ENCODE measurements at places on chromosomes 4 and X. TPM values are rescaled to one million over a fixed set of nuclear protein-coding genes. Genes with fewer than 3 reads are reported as not detected.
A peak's percentile ranks its signal among the peaks of the same experiment; 100 is the strongest.

GRCh38 chr4:26821677-26822503 is 38.8 kb upstream of the STIM2 start:
- DNase-seq: no peak

DNA sequence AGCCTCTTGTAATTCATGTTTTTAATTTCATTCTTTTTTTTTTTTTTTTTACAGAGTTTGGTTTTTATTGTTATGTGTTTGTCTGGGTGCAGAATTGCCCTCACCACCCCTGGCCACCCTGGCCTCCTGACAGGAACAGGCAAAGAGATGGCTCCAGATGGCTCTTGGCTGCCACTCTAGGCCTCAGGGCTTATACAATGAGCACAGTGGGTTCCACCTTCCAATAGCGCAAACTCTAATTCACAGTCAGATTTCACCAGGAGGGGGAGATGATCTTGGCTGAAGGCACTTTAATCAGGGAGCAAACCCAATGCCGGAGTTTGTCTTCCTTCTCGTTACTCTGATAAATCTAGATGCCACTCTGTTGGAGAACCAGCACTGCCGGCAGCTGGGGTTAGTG is 24.8 kb downstream of the CPE start:
- no peak for DNase-seq

DNA sequence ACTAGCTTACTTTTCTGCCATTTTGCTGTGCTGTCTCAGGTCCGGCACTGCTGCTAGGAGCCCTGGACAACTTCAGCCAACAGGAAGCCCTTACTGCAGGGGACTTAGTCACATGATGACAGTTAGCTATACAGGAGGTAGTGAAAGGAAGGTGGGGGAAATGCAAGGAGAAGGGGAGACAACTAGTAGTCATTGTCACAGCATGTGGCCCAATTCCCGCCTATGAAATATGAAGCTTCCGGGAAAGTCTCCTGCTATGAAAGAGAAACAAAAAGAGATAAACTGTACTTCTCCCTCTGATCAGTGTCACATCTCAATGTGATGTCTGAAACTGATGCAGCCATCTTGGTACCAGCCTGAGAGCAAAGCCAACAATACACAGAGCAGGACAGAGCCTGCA is 71.6 kb downstream of the AMELX start:
- no peak for DNase-seq

GRCh38 chrX:150919401-150919800 is 20.9 kb upstream of the CD99L2 start:
- DNase-seq: no peak

DNA sequence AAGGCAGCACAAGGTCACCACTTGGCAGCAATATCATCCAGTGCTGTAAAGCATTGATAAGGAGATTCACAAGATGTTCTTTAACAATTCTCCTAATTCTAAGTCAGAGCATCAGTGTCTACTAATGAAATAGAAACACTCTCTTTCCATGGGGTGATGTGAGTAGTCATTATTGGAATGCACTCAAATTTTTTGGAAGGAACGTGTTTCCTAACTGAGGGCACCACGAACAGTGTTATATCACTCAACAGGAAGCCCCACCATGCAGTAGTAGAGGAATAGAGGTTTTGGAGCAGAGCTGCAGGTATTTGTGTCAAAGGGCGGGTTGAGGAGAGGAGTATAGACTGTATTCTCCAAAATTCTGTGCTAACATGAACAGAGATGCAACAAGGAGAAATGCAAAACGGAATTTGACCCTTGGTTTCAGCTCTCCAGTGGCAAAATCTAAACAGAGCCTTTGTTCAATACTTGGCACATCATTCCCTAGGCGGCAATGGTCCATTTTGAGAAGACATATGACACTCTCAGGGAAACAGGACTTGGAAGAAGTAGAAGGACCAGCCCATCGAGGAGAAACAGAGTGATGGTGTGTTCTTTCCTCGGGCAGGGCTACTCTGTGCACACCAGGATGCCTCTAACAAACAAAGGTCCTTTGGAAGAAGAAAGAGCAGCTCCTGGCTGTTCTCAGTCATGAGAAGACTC is 98.9 kb downstream of the CPEB2 start:
- DNase-seq: no peak

DNA sequence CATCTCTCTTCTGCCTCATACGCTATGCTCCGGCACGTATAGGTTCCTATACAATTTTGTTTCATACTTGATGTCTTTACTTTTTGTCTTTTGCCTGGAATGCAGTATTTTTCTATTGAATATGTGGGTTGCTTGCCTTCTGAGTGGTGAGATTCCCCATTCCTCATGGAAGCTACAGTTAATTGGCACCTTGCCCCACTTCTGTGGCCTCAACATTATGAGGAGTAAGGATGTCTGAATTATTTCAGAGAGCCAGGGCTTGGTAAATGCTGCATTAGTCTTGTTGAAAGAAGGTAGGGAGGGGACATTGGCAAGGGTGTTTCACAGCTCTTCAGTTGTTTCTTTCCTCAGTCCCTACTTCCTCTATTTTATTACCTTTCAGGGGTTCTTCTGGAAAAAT is 23.0 kb downstream of the CDKL5 start:
- no peak for DNase-seq

GRCh38 chr4:10093801-10094552 is 22.6 kb downstream of the WDR1 start:
- DNase-seq: peak; percentile 57

DNA sequence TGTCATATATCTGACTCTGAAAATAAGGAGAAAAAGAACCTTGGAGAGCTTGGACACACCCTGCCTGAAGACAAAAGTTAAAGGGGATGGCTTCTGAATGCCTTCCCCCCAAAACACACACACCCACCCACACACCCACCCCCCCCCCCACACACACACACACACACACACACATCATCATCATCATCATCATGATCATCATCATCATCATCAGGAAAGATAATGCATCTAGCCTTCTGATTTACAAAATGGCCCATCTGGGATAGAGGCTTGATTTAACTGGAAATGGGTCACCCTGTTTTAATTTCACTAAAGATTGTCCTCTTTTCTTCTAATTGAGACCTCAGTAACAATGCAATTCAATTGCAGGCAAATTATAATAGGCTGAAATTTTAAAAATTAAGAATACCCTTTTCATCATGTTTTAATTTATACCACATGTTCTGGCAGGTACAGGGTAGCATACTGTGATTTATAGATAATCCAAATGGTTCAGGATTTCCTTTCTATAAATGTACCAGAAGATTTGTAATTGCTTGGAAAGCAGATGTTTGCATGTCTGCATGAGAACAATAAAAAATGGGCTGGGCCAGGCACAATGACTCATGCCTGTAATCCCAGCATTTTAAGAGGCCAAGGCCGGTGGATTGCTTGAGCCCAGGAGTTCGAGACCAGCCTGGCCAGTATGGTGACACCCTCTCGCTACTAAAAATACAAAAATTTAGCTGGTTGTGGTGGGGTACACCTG is 56.5 kb downstream of the TRIM2 start:
- DNase-seq: no peak

DNA sequence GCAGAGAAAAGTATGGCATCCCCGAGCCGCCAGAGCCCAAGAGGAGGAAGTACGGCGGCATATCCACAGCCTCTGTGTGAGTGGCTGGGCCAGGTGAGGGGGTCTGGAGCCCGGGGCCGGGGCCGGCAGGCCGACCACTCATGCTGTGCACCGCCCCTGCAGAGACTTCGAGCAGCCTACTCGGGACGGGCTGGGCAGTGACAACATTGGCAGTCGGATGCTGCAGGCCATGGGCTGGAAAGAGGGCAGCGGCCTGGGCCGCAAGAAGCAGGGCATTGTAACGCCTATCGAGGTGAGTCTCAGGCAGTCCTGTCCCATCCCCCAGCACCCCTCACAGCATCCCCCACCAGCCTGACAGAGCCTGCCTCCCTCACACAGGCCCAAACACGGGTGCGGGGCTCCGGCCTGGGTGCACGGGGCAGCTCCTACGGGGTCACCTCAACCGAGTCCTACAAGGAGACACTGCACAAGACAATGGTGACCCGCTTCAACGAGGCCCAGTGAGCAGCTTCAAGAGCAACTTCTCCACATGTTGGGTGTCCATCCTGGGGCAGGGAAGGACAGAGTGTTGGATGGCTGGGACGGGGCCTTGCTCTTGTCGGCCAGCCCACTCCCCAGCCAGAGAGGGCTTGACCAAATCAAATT is 7.4 kb upstream of the UBA1 start:
- DNase-seq: no peak

DNA sequence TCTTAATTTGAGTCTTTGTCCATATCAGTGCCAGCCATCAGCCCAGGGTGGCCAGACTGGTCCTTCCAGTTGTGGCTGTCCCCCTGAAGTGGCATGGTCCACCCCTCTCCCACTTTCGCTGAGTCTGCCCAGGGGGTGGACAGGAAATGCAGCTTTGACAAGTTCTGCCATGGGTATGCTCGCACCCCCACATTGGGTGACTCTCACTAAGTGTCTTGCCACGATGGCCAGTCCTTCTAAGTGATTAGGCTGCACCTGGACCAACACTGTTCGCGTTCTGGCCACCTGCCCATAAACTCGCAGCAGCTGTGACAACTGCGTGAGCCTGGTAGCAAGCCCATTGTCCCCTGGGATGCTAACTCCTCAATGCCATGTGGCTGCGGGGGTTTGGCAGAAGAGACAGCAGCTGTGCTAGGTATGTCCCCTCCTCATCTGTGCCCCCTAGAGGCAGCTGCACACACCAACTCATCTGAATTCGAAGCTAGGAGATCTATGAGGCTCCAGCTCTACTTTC is 10.0 kb upstream of the LNX1 start:
- DNase-seq: peak; percentile 34

GRCh38 chr4:45944000-45944399 is 179.9 kb downstream of the GABRG1 start:
- DNase-seq: no peak

Gene NPY2R
- total RNA-seq: not detected

Gene MAGEB17
- not detected for total RNA-seq

Gene CMC4
- 3.8 TPM for total RNA-seq

Gene UGT2A1
- not detected for total RNA-seq

Gene SORBS2
- not detected for total RNA-seq

Measured in activated CD4-positive, alpha-beta T cell treated with anti-CD3 and anti-CD28 coated beads for 36 hours (primary cell).